Stimulated activated CD8-positive, alpha-beta memory T cell treated with anti-CD3 and anti-CD28 coated beads, Interleukin-2, amount 100 ng/mL, for 1 hour (primary cell): ENCODE measurements at places on chromosomes 5 and 9.

GRCh38 chr9:72187121-72187695, 38.0 kb downstream of the GDA start:
- DNase-seq: no peak

DNA sequence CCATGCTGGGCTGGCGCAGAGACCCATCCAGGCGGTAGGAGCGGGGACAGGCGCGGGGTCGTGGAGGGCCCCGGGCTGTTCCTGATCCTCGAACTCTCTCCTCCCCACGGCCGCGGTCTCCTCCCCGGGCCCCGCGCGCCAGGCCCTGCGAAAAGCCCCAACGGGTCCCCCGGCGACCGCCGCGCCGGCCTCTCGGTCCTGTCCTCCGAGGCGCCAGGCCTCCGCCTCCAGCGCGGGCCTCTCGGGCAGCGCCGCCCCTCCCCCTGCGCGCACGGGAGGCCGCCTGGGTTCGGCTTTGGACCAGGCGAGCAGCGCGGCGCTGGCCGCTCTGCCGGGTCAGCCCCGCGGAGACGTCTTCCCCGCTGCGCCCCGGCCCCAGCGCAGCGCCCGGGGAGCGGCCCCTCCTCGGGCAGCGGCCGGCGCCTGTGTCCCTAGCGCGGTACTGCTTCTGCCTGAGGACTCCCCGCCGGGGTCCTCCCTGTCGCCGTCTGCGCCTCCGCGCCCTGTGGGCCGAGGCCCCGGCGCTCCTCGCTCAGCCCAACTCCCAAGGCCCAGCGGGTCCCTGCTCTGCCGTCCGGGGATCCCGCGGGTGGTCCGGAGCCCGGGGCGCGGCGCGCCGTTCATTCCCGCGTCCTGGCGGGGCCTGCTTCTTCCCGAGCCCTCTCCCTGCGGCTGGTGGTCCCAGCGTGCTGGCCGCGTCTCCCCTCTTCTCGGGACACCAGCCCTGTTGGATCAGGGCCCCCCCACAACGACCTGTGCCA, 13.4 kb downstream of the COL23A1 start:
- DNase-seq: no peak

DNA sequence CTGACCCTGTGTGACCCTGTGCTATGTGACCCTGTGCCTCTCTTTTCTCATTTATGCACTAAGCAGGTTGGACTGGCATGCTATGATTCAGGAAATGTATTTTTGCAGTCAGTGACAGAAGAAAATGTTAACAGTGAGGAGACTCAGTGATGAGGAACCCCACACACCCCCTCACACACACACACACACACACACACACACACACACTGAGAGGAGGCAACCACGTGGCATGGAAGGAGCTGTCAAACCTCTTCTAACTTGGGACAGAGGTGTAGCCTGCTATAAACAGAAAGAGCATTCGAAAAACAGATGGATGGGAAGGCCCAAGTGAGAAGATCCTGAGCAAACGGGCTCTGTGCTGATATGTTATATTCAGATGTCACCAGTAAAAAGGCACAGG, 57.9 kb upstream of the GRIA1 start:
- DNase-seq: no peak

DNA sequence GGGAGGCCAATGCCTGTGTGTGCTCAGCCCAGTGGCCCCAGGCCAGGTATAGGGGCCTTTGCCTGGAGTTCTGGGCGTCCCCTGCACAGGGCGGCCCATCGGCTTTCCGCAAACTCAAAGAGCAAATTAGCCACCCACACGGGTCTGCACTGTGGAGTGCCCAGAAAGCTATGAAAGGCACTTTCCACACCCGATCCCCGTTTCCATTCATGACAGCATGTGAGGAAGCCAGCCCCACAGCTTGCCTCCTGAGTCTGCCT, 5.2 kb downstream of the DBH start:
- DNase-seq: no peak

GRCh38 chr9:136675477-136676296, 11.6 kb downstream of the AGPAT2 start:
- no peak for DNase-seq
